Stimulated activated CD4-positive, alpha-beta T cell treated with anti-CD3 and anti-CD28 coated beads, Interleukin-15, amount 100 ng/mL, for 24 hours (primary cell): ENCODE measurements at places on chromosomes 12 and 14.

- DNase-seq, result no peak
Observed at GRCh38 chr12:76627346-76628135, 68.0 kb upstream of the OSBPL8 start.

DNA sequence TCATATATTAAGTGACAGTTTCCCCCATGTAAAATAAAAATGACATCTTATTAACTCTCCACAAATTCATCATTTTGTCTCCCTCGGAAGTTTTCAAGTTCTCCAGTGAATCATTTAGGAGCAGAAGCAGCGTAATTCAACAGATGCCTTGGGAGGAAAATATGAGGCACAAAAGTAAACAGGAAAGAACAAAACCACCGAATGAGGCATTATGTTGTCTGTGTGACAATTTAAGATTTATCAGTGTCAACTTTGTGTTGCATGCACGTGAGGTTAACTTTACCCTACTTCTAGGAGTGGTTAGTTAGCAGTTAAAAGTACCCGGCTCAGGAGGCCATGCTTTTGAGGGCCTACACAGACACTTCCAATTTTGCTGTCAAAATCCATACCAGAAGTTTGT lies 258.6 kb downstream of the IPO8 start:
- no peak for DNase-seq

- DNase-seq, result peak; percentile 18
Observed at GRCh38 chr14:39430762-39431415, 1.3 kb downstream of the FBXO33 start.

- no peak for DNase-seq
Observed at GRCh38 chr14:91289464-91289863, 45.0 kb upstream of the GPR68 start.

DNA sequence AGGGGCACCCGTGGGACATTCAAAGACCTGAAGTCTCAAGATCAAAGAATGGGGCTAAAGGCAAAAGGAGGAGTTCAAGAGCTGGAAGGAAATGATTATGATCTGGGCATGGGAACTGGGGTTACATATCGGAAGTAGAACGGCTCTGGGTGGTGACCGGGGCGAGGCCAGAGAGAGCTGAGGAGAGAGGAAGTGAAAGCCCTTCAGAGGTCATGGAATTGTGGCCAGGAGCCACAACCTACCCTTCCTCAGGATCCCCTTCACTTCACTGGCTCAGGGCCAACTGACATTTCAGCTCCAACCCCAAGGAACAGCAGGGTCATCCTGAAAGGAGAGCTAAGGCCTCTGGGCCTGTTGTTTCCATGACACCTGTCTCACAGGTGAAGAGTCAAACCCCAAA lies 57.8 kb downstream of the GALNT16 start:
- no peak for DNase-seq

- peak; percentile 51 for DNase-seq
Observed at GRCh38 chr12:131603939-131604795, 106.7 kb upstream of the SFSWAP start.

DNA sequence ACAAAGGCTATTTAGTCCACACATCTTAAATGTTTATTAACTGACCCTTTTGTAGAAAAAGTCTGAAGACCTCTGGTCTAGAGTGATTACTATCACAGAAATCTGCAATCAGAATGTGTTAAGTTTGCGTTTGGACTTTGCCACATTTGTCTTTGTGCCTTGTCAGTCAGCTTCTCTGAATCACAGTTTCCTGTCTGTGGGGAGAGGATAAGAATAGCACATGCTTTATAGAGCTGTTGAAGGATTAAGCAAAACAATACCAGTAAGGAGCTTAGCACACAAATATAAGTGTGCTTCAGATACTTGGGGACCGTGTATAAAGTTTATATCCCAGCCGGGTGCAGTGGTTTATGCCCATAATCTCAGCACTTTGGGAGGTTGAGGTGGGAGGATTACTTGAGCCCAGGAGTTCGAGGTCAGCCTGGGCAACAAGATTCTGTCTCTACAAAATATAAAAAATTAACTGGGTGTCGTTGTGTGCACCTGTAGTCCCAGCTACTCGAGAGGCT lies 63.0 kb upstream of the BTG1 start:
- DNase-seq, result peak; percentile 16

DNA sequence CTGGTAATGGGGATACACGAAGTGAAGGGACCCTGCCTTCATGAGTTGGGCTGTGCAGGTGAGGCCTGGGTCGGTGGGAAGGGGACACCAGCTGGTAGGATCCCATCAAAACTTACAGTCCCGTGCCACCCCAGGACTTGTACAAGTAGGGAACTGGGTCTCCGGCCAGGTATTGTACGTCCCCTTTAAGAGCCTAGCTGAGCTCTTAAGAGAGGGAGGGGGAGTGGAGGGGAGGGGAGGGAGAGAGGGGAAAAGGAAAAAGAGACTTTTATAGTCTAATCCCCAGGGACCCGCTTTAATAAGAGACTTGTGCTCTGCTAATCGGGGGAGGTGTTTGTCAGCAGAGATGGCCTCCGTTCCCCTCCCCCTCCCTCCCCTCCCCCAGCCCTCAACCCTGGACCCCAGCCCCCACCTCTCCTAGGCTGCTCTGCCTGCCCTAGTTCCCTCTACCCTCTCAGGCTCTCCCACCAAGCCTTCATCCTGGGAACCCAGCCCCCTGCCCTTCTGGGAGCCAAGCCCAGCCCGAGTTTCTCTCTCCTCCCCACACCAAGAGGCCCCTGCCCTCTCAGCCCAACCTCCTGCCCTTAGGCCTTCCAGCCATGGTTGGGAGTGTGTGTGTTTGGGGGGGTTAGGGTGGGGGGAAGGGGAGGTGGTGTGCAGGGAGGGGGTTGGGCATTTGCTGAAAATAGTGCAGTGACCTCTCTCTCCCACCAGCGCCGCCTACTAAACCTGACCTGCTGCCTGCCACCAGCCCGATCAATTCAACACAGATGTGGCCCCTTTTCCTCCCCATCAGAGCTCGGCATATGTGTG lies 2.6 kb downstream of the GDF11 start:
- DNase-seq, result no peak

DNA sequence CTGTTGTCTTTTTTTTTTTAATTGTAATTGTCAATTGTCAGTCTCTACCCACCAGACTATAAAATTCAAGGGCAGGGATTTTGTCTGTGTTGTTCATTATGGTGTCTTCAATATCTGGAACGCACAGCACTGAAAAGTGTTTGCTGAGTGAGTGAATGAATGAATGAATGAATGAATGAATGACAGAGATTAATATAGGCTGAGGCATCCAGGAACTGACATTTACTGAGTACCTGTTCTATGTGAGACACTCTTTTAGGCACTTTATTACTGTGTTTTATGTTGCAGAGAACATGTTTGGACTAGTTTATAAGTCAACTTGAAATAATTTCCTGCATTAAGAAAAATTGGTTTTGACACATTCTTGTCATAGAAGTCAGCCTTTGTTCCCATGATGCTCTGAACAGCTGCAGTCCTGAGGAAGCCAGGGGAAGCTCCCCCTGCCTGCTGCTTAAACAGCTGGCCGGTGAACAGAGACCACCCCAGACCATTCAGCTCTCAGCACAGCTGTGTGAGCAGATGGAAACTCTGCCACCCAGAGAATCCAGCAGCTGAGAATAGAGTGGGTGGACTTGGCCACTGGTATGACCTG lies 160.7 kb upstream of the CCND2 start:
- no peak for DNase-seq

GRCh38 chr14:96285667-96286066 lies 29.7 kb downstream of the BDKRB1 start:
- no peak for DNase-seq

GRCh38 chr12:78018939-78019338 lies 188.2 kb downstream of the NAV3 start:
- no peak for DNase-seq

GRCh38 chr12:38350342-38351174 lies 34.0 kb downstream of the ALG10B start:
- no peak for DNase-seq

DNA sequence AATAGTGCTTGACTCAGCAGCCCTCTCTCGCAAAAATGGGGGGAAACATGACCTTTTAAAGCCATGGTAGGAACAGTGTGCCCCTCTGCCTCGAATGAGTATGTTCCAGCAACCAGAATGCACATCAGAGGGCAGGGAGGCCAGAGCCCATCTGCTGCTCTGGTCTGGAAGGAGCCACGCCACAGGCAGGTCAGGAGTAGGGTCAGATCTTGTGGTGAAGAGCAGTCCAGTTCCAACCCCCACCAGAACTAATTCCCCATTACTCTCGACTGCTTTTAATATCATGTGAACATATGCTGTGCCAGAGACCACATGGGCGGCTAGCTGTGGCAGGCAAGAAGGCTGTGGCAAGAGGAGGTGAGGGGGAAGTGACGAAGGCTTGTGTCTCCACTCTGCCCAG lies 34.6 kb upstream of the TMX1 start:
- DNase-seq, result no peak

GRCh38 chr12:111143271-111143670 lies 222.9 kb upstream of the MYL2 start:
- DNase-seq, result no peak

GRCh38 chr12:92581604-92582003 lies 121.2 kb upstream of the PLEKHG7 start:
- DNase-seq, result no peak

- DNase-seq, result no peak
Observed at GRCh38 chr12:3266638-3267037, 189.5 kb downstream of the TSPAN9 start.

- DNase-seq, result no peak
Observed at GRCh38 chr12:40907115-40907527, 214.9 kb downstream of the CNTN1 start.

GRCh38 chr14:89479802-89480201 lies 62.8 kb upstream of the FOXN3 start:
- no peak for DNase-seq

DNA sequence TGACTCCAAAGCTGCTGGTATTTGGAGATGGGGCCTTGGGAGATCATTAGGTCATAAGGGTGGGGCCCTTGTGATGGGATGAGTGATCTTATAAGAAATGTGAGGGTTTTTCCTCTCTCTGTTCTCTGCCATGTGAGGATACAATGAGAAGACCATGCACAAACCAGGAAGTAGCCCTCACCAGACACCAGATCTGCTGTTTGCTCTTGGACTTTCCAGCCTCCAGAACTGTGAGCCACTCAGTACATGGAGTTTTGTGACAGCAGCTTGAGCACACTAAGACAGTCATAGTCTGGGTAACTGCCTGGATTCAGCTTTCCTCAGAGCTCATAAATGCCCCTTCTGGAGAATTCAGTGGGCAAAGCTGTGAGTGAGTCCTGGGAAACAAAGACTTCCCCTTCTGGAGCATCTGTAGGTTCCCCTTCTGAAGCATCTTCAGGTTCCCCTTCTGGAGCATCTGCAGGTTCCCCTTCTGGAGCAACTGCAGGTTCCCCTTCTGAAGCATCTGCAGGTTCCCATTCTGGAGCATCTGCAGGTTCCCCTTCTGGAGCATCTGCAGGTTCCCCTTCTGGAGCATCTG lies 11.0 kb upstream of the PPP4R3A start:
- no peak for DNase-seq

DNA sequence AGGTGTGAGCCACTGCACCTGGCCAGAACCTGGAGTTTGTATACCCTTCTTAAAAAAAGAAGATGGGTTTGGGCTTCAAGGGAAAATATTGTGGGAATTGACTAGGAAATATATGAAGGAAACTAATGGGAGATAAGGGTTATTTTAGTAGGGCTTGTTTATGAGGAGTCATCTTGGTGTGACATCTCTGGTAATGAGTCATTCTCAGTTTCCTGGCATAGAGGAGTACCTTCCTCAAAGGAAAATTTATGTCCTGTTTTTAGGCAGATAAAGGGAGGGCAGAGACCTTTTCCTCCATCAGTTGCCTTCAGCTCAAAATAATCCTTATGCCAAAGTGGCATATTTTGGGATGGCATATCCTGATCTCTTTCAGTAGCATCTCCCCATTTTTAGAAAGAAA lies 30.6 kb upstream of the NFKBIA start:
- DNase-seq, result no peak

GRCh38 chr14:29804481-29805266 lies 123.0 kb downstream of the PRKD1 start:
- DNase-seq, result no peak

GRCh38 chr12:122081083-122081696 lies 2.6 kb downstream of the MLXIP start:
- DNase-seq, result peak; percentile 37

DNA sequence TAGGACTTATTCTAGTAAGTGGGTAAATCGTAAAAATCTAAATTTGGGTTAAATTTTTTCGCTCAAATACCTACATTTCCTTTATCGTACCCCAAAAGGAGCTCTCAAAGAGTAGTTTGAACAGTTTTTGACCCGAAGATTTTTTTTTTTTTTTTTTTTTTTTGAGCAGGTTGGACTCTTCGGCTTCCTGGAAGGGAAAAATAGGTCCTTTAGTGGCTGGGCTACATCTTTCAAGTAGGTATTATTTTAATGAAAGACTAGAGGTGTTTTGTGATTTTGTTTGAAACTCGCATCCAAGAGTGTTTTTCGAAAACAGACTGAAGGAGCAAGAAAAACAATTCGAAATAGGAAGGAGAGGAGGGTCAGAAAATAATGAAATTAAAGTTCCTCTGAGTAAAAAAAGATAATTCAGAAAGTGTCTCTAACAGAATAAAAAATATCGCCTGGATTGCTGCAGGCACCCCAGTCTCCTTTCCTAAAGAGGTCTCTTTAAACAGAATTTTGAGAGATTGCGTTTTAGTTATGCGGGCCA lies 6.0 kb downstream of the CDKN1B start:
- DNase-seq, result no peak

DNA sequence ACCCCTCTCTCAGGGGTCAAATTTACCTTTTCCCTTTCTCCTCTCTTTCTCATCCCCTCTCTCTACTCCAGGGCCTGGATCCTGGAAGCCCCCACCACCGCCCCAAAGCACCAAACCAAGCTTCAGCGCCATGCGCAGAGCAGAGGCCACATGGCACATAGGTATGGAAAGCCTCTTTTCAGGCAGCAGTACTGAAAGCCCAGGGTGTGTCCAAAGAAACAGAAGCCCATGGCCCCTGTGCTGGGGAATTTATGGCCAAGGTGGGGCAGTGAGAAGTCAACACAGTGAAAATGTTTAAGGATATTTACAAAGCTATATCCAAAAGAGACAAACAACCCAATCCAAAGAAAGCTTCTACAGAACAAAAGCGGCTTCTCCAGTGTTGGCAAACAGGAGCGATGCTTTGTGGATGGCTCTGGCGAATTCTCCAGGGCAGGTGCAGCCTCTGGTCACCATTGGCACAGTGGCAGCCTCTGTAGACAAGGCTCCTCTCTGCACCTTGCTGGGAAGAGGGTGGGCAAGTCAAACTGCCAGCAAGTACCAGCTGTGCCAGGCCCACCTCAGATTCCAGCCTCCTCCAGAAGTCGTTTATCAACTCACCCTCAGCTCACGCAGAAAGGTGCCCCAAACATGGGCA lies 4.7 kb upstream of the CPNE6 start:
- DNase-seq, result no peak

DNA sequence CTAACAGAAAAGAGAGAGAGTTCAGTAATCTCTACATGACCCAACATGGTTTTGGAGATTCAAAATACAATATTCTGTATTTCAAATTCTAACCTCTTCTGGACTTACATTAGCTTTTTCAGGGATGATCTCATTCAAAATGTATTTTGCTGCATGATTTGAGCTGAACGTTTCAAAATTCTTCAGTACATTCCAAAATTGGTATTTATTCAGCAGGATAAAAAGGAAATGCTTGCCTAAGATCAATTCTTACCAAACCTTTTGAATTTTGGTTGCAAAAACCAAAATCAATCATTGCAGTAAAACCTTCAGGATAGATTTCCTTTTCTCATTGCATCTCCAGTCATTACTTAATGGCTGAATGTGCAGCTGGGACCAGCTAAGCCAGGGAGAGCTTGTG lies 1761.3 kb upstream of the SEL1L start:
- DNase-seq, result no peak
